ENCODE measurements at places on chromosomes 2 and 18.

DNA sequence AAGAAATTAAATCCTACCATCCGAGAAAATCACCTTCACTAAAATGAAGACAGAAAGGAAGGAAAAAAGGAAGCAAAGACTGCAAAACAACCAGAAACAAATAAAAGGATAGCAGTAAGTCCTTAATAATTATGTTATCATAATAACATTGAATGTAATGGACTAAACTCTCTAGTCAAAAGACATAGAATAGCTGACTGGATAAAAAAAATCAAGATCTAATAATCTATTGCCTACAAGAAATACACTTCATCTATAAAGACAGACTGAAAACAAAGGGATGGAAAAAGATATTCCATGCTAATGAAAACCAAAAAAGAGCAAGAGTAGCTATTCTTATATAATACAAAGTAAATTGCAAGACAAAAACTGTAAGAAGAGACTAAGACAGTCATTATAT is 48.5 kb upstream of the SGPP2 start:
- DNase-seq = no peak

GRCh38 chr2:204401114-204401513 is 144.2 kb upstream of the PARD3B start:
- no peak for DNase-seq

GRCh38 chr18:79496237-79496977 is 100.7 kb downstream of the NFATC1 start:
- no peak for DNase-seq

DNA sequence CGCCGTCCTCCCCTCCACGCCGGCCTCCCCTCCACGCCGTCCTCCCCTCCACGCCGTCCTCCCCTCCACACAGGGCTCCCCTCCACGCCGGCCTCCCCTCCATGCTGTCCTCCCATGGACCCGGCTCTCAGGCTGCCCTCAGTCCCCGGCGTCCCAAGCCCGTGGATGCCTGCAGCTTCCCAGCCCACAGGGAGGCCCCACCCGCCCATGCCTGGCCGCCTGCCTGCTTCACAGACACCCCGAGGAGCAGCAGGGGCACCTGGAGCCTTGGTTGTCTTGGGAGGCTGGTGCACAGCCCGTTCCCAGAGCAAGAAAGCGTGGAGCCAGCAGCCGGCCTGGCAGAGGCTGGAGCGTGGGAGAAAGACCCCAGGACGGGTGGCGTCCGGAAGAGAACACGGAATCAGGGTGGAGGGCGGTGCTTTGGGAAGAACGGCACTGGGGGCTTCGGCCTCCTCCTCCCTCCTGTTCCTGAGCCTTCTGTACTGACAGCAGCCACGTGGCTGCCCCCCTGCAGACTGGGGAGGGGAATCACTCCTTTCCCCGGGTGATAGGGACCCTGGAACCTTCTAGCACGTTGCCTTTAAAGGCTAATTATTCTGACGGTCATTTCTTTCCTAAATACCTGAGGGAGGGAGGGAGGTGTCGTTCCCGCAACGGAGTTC is 26.2 kb upstream of the KCNG2 start:
- DNase-seq = no peak

- DNase-seq = no peak
Measured at GRCh38 chr2:112272669-112273068, 2.7 kb upstream of the ZC3H6 start.

GRCh38 chr2:29806461-29806860 is 114.9 kb downstream of the ALK start:
- DNase-seq = no peak

DNA sequence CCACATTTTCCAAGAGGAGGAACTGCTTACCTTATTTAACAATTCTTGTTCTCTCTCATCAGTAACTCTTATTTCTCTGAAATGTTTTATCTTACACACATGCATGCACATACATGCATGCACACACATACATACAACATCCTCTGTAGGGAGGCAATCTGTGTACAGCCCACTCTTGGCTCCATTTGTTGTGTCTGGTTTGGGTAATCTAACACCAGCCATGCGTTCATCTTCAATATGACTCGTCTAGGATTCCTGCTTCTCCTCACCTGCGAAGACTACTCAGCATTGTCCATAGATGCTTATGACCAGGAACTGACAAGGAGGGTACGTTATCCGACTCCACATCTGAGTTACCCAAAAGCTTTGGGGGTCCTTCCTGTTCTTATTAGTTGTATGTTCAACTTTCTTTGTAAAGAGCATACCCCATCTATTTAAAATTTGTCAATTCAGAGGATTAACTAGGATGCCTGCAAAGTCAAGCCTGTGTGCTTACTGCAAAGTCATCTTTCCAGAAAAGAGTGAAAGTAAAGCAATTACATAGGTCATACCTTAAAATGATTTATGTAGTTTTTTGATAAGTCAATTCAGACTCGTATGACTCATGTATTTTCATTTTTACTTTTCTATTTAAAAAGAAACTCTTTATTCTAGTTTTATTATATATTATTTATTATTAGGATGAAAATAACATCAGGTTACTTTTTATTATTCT is 18.2 kb downstream of the LYPD6B start:
- no peak for DNase-seq

DNA sequence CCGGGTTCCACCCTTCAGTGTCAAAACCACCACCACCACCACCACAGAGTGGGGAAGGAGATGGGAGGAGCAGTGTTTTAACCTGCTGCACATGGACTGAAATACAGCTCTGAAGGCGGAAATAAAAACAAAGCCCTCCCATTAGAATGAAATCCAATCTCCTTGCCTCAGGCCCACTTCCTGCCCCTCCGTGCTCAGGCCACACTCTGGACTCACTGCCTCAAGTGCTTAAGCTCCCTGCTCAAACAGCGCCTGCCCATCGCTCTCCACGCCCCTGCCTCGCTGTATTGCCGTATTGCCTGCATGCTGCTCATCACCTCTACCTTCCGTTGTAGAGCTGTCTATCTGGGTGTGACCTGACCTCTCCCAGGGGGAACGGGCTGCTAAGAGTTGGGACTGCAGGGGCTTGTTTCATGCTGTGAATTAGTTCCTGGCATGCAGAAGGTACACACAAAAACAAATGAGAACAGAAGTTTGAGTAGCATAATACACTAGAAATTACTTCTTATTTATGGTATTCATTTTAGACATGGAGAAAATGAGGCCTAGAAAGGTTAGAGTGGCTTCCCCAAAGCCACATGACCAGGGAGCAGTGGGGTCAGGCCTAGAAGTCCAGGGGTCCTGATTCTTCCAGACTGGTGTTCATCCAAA is 31.6 kb upstream of the NEB start:
- DNase-seq = no peak

DNA sequence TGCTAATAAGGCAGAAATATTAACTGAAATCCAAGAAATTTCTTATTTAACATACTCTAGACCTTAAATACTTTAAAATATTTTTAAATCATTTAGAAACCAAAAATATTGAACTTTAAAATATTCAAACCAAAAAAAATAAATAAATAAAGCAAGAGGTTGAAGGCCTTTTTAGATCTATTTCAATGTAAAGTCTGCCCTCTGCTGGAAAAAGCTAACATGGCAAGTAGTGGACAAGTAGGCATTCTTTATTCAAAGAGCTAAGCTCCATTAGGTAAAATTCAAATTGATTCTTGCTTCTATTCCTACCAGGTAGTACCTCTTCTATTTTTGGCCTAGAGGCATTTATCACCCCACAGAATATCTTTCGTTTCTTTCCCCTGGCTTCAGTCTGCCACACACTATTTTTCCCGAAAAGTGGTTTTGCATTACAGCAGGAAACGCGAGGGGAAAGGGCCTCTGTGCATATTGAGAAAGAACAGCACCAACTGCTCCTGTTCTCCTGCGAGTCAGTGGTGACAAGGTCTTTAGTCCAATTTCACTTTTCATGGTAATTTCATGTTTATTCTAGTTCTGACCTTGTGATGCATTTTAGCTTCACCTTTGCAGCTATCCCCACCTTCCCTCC is 20.4 kb downstream of the IFIH1 start:
- DNase-seq = peak; percentile 35

- DNase-seq = no peak
Measured at GRCh38 chr2:219448776-219449341, 14.2 kb downstream of the SPEG start.

DNA sequence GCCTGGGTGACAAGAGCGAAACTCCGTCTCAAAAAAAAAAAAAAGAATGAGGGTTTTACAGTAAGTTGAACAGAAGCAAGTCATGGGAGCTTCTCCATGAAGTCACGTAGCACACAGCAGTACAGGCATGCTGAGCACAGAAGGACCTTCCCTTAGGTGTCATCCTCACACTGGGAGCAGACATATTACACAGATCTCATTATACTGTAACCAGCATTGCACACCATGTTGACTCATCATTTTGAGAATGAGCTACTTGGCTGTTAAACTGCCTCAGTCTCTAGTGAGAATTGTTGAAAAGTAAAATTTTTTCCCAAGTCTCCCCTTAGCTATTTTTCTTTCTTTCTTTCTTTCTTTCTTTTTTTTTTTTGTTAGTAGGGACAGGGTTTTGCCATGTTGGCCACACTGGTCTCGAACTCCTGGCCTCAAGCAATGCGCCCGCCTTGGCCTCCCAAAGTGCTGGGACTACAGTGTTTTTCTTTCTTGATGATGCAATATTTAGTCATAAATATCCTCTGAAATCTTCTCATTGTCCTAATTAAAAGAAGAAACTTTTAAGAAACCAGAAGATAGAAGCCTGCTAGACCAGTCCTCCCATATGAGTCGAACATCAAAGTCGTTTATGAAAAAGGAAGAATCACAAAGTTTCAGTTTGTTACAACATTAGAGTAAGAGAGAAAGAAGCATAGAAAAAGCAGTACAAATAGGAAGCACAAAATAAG is 37.9 kb upstream of the PPP1CB start:
- DNase-seq = no peak

DNA sequence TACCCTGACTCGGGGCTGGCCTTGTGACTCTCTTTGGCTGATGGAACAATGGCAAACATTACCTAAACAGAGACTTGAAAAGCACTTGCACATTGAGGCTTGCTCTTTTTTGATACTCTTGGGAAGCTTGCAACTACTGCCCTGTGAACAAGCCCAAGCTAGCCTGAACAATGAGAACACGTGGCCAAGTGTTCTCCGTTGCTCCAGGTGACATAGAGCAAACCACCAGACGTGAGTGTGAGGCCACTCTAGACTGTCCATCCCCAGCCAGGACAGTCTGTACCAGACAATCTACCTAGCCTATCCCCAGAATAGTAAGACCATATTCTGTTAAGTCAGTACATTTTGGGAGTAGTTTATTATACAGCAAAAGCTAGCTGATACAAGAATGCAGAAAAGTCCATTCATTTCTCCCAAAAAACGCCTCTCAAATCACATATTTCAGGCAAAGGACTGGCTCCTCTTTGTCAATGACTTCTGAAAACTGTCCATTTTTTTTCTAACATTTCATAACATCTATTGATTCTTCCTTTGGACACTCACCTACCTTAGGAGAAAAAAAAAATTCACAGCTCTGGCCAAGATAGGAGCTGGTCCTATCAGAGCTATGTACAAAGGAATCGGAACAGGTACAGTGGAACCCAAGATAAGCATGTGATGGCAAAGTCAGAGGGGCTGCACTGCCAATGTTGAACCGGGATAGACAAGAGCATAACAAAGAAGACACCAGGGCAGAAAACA is 142.1 kb upstream of the PKDCC start:
- no peak for DNase-seq

Measured in activated CD4-positive, alpha-beta T cell treated with anti-CD3 and anti-CD28 coated beads, Interleukin-2, amount 50 U/mL, for 4 hours (primary cell).